Right kidney (tissue), 9 donors: ENCODE measurements at places on chromosomes 3 and 15.

- no peak for DNase-seq
Measured at GRCh38 chr15:79680720-79681119, 216.1 kb downstream of the MTHFS start.

GRCh38 chr3:122458992-122459391, 43.1 kb upstream of the WDR5B start:
- DNase-seq: no peak

GRCh38 chr3:156448300-156448699, 106.6 kb downstream of the SSR3 start:
- DNase-seq: no peak

- DNase-seq: no peak
Measured at GRCh38 chr3:188021041-188021440, 132.9 kb upstream of the LPP start.

DNA sequence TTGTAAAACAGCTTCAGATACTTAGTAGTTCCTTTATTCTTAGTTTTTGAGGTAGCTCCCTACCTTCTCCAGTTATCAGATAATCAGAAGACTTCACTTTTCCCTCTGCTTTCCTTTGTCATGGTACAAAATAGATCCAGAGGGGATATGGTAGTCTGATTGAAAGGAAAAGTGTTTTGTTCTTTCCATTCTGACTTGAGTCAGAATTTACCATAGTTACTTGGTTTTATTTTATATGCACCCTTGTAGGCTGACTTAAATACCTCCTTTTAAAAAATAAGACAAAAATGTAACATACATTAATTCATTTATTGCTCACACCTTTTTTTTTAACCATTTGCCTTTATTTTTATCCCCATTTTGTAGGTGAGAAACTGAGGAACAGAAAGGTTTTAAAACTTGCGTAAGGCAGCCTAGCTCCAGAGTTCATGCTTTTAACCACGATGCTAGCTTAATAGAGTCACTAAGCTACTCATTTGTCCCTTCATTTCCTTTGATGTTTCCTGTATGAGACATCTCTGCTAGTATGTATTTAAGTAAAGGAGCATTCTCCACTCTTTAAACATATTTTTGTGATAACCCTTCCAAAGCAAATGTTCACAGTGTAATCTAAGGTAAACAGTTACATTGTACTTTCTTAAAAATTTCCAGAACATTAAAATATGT, 187.5 kb downstream of the KLHL25 start:
- no peak for DNase-seq

DNA sequence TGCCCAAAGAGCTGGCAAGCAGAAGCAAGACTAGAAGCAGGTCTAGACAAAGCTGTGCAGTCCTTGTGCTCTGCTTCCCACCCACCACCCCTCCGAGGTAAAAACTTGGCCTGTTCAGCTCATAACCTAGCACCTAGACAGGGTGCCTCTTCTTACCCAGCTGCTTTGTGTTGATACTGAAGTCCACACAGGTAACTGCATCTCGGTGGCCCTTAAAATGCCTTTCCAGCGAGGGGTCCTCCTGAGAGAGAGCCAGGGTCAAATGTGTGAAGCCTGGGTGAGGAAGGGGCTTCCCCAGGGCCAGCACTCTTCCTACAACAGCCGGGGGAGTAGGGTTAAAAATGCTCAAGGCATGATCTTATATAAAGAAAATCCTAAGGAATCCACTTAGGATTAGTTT, 3.4 kb downstream of the POC1A start:
- DNase-seq: no peak

DNA sequence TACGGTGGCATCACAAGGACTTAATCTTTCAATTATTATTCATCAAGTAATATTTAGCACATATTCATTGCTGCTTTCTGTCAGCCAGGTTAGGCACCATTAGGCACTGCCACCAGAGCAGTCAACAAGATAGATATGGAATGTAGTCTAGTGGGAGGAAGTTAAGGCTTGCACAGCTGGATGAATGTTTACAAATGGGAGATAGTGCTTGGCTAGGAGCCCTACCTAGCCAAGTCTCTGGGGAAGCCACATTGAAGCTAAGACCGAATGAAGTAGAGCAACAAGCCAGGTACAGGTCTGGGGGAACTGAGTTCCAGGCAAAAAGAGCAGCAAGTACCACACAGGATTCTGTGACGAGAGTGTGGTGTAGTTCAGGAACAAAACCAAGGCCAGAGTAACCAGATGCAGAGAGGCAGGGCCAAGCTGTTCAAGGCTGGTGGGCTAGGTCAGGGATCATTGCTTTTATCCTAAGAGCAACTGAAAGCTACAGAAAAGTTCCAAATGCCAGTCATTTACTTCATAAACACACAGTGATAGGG, 33.4 kb upstream of the SCAANT1 start:
- no peak for DNase-seq

GRCh38 chr3:107366766-107367165, 10.5 kb upstream of the CCDC54 start:
- no peak for DNase-seq

- peak; percentile 64 for DNase-seq
Measured at GRCh38 chr3:48739955-48740823, 23.2 kb upstream of the IP6K2 start.

DNA sequence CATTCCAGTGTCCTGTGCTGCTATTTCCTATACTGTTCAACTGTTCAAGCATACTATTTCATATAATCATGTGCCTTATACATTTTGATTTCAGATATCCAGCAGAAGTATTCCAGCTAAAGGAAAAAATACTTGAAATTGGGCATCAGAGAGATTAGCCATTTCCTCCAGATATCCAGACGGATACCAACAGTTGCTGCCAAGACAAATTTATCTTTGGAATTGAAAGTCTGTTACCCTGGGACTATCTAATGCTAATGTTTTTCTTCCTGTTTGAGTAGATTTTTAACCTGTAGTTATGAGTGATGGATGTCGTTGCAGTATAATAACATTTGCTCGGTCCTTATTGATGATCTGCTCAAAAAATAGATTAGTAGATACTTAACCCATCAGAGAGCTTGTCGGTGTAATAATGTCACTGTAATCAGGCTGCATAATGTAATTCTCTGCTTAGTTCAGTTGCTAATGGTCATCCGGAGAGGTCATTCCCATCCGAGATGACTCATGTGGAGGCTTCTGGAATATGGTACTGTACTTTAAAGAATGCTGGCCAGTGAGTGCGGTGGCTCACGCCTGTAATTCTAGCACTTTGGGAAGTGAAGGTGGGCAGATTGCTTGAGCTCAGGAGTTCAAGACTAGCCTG, 51.5 kb downstream of the TIMP4 start:
- no peak for DNase-seq

DNA sequence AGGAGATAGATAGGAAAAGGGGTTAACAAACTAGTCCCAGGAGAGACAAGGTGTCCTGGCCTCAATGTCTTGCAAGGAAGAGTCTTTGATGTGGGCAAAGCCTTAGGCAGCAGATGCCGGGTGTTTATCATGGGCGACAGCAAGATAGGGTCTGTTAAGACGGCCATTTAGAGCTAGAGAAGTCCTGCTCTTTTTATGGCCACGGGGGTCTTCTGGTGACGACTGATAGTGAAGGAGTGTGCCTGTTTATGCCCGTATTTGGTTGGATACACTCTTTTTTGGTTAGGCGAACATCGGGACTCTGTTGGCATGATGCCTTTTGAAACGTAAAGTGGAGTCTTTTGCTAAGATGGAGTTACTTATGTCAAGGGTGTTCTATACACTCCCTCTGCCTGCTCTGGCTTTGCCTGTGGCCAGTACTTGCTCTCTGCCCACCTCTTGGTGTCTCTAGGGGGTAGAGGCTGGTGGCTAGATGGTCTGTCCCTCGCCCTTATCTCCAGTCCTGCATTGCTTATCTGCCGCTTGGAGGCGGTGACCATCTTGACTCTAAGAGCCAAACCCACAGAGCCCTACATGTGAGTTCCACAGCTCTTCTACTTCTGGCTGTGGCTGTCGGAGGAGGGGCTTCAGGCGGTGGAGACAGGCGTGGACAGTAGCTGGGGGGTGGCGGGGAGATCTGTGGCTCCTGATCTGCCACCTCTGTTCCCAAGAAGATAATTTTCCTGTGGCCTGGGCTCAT, 55.8 kb upstream of the ZBTB38 start:
- no peak for DNase-seq

DNA sequence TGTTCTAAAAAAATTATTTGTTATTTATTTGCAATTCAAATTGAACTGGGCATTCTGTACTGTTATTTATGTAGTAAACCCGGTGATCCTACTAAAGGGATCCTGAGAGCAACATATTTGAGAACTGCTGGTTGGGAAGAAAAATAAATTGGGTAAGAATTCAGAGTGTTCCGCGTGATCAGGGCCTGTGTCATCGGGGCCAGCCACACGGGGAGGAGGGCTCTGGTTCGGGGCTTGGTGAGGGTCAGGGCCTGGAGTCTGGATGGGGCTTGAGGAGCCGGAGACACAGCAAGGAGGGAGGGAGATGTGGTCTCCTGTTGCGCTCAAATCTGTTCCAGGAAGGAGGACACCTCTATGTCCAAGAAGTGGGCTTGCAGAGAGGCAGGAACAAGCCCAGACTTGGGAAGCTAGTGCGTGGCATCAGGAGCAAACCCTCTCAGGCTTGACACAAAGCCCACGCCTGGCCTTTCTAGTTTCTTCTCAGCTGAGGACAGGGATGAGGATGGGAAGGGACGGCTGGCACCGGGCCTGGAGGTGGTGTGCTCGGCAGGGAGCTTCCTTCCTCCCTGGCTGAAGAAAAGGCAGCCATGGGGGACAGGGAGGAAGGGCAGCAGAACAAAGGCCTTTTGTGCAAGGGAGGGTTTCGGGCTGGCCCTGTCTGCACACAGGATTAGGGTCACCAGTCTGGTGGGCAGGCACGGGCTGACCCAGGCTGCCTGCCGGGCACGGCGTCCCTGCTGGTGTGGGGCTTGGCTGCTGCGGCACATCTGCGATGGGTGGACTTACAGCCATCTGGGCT, 22.9 kb upstream of the FBLN2 start:
- DNase-seq: no peak

GRCh38 chr3:30775040-30775439, 119.4 kb downstream of the GADL1 start:
- peak; percentile 21 for DNase-seq

GRCh38 chr15:64699751-64700388, 75.5 kb downstream of the RBPMS2 start:
- DNase-seq: peak; percentile 48

DNA sequence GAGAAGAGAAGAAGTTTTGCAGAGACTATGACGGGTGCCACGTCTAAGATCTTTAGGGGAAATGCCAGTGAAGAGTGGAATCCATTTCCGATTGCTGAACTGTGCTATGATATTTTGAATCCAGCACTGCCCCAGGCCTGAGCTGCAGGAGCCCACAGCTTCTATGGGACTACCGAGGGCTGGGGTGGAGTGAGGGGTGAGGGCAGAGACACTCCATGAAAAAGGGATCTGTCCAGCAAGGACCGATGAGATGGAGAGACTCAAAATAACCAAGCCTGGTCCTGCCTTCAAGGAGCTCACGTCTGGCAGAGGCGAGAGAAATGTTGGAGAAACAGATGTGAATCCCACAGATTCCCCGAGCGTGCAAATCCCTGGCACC, 79.8 kb upstream of the MEF2A start:
- DNase-seq: no peak

DNA sequence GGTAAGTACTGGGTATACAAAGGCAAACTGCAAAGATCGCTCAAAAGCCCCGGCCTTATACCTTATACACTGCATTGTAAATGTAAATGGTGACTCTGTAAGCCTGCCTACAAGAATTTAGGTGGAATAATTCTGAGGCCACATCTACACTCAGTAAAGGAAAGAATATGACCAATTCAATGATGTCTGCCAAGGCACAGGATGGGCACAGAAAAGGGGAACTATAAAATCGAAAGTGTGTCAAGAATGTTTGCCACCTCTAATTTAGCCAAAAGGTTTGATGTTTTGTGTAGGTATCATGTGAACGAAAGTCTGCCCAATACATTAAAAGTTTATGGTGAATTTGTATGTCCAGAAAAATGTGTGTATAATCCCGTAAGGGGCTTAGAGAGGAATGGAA, 96.1 kb downstream of the FOXP1 start:
- DNase-seq: no peak

- no peak for DNase-seq
Measured at GRCh38 chr3:10552631-10552943, 47.2 kb upstream of the ATP2B2 start.

GRCh38 chr3:134833453-134834163, 38.5 kb downstream of the EPHB1 start:
- no peak for DNase-seq

GRCh38 chr3:184168363-184169120, 6.1 kb upstream of the AP2M1 start:
- no peak for DNase-seq
